Mammary epithelial cell (primary cell): ENCODE measurements at places on chromosomes 16 and 17. TPM values are rescaled to one million over a fixed set of nuclear protein-coding genes. Genes with fewer than 3 reads are reported as not detected.

Gene FSCN2
- polyA plus RNA-seq = 0.03 TPM

Gene SLFN13
- polyA plus RNA-seq = 7.3 TPM

Gene CA4
- not detected for polyA plus RNA-seq

Gene RAD51C
- polyA plus RNA-seq = 40.9 TPM

Gene RHBDL1
- polyA plus RNA-seq = 2.1 TPM

Gene ZPBP2
- not detected for polyA plus RNA-seq

Gene KIF19
- polyA plus RNA-seq = not detected

Gene PTX4
- not detected for polyA plus RNA-seq

- no peak for DNase-seq
Observed at GRCh38 chr17:59387351-59388068, 56.1 kb downstream of the YPEL2 start.

DNA sequence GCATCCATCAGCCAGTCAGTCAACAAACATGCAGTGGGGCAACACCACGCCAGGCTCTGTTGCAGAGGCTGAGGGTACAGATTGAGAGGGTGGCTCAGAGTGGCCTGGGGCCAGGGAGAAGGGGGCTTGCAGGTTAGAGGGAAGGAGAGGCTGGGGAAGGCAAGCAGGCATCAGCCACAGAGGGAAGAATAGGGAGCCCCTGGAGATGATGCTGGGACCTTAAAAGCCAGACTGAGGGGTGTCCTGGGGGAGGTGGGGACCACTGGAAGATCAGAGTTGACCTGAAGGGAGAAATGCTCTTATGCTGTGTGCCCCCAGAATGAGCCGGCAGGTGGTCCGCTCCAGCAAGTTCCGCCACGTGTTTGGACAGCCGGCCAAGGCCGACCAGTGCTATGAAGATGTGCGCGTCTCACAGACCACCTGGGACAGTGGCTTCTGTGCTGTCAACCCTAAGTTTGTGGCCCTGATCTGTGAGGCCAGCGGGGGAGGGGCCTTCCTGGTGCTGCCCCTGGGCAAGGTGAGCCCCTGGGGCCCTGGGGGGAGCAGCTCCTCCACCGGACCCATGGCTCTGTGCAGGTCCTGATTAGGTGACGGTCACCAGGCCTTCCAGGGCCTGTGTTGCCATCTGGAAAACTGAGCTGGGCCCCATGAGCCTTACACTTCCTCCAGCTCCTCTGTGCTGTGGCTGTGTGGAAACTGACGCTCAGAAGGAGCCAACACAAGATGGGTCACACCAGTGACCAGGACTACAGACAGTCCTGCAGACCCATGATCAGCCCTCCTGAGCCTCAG, 1.7 kb downstream of the CORO1A start:
- no peak for DNase-seq

GRCh38 chr17:42270170-42270535, 6.0 kb downstream of the STAT5B start:
- DNase-seq = no peak

- peak; percentile 21 for DNase-seq
Observed at GRCh38 chr17:2343421-2343820, 6.1 kb downstream of the SGSM2 start.

DNA sequence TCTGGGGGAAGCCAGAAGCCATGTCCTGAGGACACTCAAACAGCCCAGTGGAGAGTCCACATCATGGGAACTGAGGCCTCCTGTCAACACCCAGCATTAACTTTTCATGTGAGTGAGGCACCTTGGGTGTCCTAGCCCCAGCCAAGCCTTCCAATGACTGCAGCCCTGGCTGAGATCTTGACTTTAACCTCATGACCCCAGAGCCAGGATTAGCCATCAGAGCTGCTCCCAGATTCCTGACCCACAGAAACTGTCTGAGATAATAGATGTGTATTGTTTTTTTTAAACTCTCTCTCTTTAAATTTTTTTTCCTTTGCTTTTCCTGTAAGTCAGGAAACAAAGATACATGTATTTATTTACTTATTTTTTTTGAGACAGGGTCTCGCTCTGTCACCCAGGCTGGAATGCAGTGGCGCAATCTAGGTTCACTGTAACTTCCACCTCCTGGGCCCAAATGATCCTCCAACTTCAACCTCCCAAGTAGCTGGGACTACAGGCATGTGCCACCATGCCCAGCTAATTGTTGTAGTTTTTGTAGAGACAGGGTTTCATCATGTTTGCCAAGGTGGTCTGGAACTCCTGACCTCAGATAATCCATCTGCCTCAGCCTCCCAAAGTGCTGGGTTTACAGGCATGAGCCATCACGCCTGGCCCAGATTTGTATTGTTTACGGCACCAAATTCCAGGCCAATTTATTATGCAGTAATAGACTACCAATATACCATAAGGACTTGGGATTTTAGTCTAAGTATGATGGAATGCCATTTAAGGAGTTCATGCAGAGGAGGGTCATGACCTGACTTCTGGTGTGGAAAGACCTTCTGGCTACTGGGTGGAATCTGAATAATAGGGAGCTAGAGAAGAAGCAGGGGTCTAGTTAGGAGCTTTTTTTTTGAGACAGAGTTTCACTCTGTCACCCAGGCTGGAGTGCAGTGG, 14.0 kb upstream of the TMEM94 start:
- no peak for DNase-seq

GRCh38 chr16:79114759-79115158, 485.8 kb downstream of the MAF start:
- DNase-seq = no peak

DNA sequence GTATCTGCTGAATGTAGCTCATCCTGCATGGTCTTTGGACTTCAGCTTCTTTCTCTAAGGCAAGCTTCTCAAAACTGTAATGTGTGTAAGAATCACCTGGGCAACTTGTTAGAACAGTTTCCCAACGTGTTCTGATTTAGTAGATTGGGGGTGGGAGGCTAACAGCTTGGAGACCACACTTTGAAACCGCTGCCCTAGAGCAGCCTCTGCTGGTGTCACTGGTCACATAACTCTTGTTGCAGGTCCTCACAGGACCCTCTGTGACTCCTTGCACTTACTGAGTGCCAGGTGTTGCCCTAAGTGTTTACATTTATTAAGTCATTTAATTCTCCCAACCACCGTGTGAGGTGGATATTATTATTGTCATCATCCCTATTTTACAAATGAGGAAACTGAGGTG, 9.9 kb downstream of the SLC35G3 start:
- no peak for DNase-seq

GRCh38 chr17:80936723-80937122, 54.9 kb upstream of the CHMP6 start:
- no peak for DNase-seq

DNA sequence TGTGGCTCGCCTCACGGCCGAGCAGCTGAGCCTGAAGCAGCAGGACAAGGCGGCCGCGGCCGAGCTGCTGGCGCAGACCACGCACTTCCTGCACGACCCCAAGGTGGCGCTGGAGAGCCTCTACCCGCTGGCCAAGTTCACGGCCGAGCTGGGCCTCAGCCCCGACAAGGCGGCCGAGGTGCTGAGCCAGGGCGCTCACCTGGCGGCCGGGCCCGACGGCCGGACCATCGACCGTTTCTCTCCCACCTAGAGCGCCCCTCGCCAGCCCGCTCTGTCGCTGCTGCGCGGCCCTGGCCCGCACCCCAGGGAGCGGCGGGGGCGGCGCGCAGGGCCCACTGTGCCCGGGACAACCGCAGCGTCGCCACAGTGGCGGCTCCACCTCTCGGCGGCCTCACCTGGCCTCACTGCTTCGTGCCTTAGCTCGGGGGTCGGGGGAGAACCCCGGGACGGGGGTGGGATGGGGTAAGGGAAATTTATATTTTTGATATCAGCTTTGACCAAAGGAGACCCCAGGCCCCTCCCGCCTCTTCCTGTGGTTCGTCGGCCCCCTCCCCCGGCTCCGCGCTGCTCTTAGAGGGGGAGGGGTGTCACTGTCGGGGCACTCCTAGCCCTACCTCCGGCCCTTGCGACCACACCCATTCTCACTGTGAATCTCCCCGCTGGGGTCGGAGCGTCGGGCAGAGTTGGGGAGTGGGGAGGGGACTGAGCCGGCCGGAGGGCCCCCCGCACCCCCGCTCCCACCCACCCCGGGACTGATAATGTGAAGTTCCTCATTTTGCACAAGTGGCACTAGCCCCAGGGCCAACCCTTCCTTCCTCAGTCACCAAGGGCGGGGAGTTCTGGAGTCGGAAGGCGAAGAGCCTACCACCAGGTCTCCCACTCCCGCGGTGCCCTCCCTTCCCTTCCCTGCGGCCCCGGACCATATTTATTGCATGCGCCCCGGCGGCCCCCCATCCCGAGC, 4.0 kb downstream of the HIC1 start:
- DNase-seq = no peak

DNA sequence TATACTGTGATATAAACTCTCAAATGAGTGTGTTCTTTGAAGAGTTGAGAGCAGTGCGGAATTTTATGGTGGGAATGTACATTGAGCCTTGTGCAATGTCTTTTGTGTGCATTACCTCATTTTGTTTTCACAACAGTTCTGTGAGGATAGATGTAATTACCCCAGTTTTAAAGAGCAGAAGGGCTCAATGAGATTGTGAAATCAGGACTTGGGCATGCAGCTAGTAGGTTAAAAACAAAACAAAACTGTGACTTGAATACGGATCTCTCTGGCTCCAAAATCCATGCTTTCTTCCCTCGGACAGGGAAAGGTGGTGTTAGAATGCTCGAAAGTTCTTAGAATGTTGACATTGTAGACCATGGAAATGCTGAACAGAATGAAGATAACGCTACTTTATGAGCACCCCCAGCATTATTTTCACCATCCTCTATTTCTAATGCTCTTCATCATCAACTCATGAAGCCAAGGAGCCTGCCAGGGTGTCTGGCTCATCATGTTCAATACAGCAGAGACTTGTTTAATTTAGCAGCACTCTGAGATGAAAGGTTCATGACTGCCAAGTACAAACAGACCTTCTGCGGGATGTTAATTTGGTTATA, 17.1 kb downstream of the MRTFB start:
- no peak for DNase-seq

DNA sequence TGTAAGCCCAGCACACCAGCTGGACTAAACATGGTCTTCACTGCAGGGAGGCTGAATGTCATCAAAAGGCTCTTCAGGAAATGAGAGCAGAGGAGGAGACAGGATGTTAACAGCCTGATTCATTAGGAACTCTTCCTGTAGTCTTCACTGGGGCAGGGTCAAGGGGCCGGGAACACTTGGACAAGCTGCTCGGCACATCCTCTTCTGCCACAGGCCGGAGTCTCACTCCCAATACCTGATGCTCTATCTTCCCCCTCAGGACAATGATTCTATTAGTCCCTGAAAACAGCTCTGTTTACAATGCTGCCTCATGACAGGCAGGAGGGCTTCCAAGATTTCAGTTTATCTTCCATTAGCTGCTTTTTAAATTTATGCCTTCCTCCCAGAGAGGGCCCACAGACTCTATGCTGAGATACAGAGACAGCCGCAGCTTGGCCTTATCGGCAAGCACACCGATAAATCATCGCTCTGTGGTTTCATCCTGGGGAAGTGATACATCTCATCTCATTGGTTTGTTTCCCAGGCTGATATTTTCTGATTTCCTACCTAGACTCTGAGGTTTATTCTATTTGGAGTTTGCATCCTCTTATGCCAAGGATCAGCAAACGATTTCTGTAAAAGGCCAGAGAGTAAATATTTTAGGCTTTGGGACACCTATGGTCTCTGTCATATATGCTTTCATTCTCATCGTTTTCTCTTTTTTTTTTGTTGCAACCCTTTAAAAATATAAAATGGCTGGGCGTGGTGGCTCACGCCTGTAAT, 214.0 kb upstream of the ASIC2 start:
- DNase-seq = no peak

DNA sequence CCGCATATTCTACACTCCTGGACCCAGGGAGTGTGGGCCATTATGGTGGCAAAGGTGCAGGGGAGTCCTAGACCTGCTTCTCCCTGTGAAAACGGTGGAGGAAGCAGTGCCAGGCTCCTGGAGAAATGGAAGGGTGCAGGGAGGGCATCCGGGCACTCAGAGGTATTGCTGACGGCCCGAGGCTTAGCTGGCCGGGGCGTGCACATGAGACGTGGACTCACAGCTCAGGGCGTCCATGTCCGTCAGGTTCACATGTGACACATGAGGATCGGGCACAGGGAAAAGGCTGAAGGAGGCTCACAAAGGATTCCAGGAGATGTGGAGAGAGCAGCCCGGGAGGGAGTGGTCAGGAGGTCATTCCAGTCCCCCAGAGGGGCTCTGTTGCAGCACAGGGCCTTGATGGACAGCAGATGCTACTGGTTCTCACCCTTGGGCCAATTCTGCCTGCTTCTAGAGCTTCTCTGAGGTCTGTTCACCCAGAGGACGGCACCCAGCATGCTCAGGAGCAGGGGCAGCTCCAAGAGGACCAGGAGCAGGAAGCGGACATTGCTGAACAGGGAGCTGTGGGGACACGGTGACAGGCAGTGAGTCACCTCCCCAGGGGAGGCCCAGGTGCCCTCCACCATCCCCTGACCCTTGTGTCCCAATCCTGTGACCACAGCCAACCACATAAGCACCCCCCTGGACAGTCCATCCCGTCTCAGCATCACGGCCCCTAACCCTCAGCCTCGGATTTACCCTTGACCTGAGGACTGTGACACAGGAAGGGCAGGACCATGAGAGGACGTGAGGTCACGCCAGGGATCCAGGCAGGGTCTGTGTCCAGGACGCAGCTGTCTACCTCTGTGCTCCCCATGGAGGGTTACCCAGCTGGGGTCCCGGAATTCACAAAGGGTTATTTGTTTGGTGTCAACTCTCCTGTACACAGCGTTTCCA, 4.5 kb downstream of the CD300C start:
- no peak for DNase-seq

GRCh38 chr16:8678068-8678927, 3.9 kb downstream of the ABAT start:
- peak; percentile 84 for DNase-seq

DNA sequence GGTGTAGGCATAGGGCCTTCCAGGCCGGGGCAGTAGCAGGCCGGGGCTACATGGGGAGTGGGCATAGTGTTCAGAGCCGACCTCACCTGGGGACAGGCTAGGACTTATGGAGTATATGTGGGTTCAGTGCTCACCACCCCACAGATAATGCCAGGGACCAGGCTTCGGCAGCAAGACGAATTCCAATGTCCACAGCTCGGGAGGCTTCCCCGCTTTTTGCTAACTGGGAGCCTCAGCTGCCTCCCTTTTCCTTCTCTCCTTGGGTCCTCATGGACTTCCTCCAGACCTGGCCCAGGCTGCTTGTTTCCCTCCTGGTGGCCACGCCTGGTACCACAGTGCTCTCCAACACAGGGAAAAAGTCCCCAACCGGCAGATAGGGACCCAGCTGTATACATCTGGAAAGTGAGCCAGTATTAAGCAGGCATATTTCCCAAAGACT, 20.1 kb upstream of the SLC46A1 start:
- DNase-seq = no peak

DNA sequence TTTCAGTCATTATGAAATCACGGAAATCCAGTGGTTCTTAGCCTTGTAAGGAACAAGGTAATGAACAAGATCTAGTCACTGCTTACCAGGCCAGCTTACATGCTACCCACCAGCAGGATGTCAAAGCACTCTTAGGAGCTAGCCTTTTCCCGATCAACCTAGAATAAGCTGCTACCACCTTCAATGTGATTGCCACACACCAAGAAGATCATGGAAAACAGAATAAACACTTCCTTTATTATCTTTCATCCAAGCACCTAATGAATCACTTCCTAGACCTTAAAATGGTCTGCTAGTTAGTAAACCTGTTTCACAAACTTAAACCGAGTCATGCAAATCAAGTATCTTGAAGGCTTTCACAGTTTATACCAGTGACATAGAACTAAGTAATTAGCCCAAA, 5.0 kb downstream of the BBS2 start:
- DNase-seq = peak; percentile 73

GRCh38 chr16:90008708-90009145, 10.5 kb downstream of the DBNDD1 start:
- DNase-seq = no peak

- peak; percentile 55 for DNase-seq
Observed at GRCh38 chr16:14015948-14016347, 55.2 kb upstream of the MRTFB start.

- no peak for DNase-seq
Observed at GRCh38 chr17:49342575-49342936, 19.5 kb downstream of the ZNF652 start.
